ENCODE measurements at places on chromosomes 3 and 15. TPM values are rescaled to one million over a fixed set of nuclear protein-coding genes. Genes with fewer than 3 reads are reported as not detected.

GRCh38 chr15:95557226-95558046 lies 773.1 kb upstream of the NR2F2 start:
- no peak for DNase-seq

Gene CPEB1
- total RNA-seq = not detected

Gene TLE3
- 118 TPM for total RNA-seq

Gene RETNLB
- total RNA-seq = 103 TPM

Measured in stomach (tissue), 19 donors.